Activated CD8-positive, alpha-beta memory T cell treated with anti-CD3 and anti-CD28 coated beads for 48 hours (primary cell): ENCODE measurements at places on chromosomes 4 and X.

DNA sequence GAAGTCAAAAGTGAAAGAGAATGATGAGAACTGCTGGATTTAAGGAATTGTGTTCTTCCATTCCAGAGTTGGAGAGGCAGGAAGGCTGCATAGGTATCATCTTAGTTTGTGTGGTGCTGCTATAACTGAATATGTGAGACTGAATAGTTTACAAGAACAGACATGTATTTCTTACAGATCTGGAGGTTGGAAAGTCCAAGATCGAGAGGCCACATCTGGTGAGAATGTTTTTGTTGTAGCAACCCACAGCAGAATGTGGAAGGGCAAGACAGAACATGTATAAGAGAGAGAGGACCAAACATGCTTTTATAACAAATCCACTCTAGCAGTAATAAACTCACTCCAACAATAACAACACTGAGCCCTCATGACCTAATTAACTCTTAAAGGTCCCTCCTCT, 408.6 kb downstream of the FAM47B start:
- no peak for DNase-seq

DNA sequence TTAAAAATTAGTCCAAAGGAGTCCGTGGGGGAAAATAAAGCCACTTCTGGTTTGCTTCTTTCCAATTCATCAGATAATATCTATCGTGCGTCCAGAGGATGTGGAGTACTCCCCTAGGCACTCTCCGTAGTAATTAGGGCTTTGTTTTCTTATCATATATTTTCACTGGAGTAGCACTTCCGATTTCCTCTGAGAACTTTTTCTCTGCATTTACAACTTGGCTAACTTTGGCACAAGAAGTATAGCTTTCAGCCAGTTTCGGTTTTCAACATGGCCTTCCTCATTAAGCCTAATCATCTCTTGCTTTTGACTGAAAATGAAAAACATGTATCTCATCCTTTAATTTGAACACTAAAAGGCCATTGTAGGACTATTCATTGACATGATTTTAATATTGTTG, 80.5 kb downstream of the CASP3 start:
- no peak for DNase-seq

DNA sequence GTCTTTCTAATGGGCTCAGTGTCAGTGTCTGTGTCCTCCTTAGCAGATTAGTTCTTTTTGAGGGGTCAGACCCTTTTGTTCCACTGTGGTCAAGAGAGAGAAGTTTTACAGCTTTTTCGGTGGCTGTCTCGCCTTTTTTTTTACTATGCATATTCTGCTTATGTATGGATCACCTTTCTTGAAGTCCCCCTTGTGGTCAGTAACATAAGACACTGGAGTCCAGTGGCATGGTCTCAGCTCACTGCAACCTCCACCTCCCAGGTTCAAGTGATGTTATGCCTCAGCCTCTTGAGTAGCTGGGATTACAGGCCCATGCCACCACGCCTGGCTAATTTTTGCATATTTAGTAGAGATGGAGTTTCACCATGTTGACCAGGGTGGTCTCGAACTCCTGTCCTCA, 54.0 kb upstream of the PGRMC2 start:
- DNase-seq = no peak

- no peak for DNase-seq
Measured at GRCh38 chrX:19785647-19786046, 101.8 kb downstream of the SH3KBP1 start.

DNA sequence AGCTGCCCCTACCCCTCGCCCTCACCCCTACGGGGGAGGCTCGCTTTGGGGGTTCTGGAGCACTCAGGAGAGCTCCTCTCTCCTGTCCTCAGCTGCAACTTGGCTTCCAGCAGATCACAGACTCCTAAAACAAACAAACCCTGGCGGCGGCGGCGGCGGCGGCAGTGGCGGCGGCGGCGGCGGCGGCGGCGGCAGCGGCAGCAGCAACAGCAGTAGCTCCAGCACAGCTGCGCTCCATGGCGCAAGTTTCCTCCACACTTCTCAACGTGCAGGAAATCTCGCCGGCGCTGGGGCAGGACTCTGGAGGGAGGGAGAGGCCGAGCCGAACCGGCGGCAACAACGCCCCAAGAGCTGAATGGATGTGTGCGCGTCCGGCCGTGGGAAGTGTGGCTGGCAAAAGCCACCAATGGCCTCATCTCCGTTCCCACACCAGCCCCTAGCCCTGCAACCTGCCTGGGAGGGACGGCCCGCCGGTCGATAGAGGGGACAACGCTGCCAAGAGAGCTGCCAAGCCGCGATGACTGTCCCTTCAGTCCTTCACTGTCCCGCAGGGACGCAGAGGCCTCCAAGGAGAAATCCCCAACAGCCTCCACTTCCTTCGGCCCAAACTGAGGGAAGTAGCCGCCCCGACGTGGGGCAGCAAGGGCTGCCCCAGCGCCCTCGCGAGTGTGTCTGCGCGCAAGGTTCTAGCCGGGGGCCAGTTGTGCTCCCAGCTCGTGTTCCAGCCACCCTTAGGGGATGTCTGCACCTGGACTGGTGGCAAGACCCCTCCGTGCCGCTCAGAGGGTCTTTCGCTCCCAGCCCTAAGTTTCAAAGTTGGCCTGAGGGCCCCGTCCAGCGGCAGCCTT, 775 bp downstream of the SHROOM4 start:
- DNase-seq = no peak

- no peak for DNase-seq
Measured at GRCh38 chr4:88280228-88280795, 4.0 kb downstream of the PPM1K start.

DNA sequence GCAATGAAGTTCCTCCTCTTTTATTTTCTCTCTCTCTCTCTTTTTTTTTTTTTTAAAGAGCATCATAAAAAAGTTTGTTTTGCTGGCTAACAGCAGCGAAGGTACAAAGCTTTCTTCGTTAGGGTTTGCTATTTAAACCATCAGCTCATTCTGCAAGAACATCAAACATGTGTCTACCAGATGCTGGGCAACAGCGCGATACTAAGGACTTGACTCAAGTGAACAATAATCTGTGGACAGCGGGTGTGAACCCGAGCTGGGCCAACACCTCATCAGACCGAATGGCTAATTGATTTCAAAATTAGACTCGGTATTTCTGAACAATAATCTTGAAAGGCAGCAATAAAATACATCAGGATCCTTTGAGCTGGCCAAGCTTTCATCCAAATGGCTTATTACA, 246.4 kb downstream of the FBXO8 start:
- no peak for DNase-seq

- no peak for DNase-seq
Measured at GRCh38 chr4:33323393-33323792, 2603.2 kb downstream of the PCDH7 start.

GRCh38 chr4:41448934-41449333, 89.0 kb upstream of the LIMCH1 start:
- no peak for DNase-seq

GRCh38 chr4:120209706-120210105, 143.1 kb upstream of the MAD2L1 start:
- no peak for DNase-seq

- no peak for DNase-seq
Measured at GRCh38 chrX:7159149-7159861, 11.4 kb upstream of the PUDP start.

GRCh38 chr4:10237131-10237530, 120.5 kb upstream of the WDR1 start:
- no peak for DNase-seq

- no peak for DNase-seq
Measured at GRCh38 chr4:24703298-24703697, 92.1 kb upstream of the SOD3 start.

DNA sequence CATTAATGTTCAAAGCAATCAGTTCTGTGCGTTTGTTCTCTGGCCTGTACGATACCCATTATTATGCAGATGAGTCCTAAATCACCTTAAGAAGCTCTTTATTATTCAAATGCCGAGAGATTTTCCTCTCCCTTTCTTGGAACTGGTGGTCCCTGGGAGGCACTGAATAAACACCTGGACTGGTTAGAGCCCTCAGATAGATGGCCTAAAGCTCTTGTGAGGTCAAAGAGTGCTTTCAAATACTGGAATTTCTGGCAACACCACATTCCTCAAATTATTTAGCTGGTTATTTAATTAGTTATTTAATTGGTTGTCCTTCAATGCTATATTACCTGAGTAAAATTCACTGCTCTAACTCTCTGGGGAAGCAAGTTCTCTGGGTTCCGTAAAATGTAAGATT, 3.0 kb downstream of the ARHGEF38 start:
- DNase-seq = no peak

- DNase-seq = no peak
Measured at GRCh38 chr4:113971706-113972360, 7.6 kb downstream of the ARSJ start.

GRCh38 chrX:39726771-39727170, 371.0 kb downstream of the BCOR start:
- DNase-seq = no peak

GRCh38 chrX:154804957-154805695, at the start of gene MPP1:
TSS of gene MPP1 (minus strand) at chrX:154805485. CDS start at chrX:154805373, 112 bp downstream.
- peak; percentile 42 for DNase-seq

- no peak for DNase-seq
Measured at GRCh38 chr4:171538601-171539100, 274.6 kb upstream of the GALNTL6 start.

GRCh38 chrX:127571834-127572233, 480.4 kb downstream of the ACTRT1 start:
- DNase-seq = no peak

- no peak for DNase-seq
Measured at GRCh38 chr4:80897537-80898303, 132.8 kb upstream of the BMP3 start.

- no peak for DNase-seq
Measured at GRCh38 chr4:112055100-112055499, 90.2 kb upstream of the FAM241A start.

GRCh38 chr4:69730002-69730401, 30.4 kb downstream of the SULT1B1 start:
- no peak for DNase-seq

GRCh38 chr4:63105839-63106238, 1303.4 kb downstream of the TECRL start:
- no peak for DNase-seq

DNA sequence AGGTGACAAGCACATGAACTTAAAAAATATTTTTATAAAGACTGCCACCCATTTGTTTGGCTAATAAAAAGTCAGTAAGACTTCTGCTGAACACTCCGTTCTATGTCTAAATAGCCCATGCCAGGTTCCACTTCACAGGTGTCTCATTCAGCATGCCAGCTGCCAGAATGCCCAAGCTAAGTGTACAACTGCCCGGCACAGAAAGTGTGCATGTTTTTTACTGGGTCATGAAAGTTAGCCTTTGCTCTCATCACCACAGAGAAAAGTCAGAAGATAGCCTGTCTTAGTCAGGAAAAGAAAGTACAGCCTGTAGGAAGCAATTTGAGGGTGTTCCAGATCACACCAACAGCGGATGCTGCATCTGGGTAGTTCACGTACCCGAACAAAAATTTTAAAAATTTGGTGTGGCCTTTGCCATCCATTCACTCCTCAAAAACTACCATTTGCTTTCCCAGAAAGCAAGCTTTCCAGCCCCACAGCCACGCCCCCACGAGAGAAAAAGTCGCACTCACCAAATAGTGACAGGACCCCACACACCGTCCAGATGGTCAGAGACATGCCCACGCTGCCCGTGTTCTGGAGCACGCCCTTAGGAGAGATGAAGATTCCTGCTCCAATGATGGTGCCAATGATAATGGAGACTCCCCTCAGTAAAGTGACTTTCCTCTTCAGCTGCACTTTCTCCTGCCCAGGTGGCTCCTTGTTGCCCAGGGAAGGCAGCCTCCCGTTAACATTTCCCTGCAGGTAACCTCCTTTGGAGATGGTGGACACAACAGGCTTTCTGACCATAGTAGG, 671 bp downstream of the SLC7A11 start:
- no peak for DNase-seq

DNA sequence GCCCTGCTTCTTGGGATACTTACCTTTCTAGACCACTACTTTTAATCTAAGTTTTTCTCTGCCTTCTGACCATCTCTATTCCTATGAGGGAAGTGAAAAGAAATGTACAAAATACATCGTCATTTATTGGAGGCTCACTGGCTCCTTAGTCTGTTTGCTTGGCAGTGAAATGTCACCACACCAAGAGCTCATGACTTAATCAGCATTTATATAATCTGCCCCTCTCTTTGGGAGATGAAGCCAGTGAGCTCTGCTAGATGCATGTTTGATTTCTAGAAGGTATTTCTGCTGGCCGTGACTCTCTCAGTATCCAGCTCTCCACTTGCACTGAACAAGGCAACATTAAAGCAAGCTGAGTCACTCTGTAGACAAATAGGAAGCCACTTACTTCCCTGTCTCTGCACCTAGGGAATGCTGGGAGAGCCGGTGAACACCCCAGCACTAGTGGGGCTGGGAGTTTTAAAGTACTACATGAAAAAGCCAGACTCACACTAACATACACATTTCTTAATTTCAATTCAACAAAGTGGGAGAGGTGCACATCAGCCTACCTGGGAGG, 79.1 kb downstream of the MID1IP1 start:
- no peak for DNase-seq

DNA sequence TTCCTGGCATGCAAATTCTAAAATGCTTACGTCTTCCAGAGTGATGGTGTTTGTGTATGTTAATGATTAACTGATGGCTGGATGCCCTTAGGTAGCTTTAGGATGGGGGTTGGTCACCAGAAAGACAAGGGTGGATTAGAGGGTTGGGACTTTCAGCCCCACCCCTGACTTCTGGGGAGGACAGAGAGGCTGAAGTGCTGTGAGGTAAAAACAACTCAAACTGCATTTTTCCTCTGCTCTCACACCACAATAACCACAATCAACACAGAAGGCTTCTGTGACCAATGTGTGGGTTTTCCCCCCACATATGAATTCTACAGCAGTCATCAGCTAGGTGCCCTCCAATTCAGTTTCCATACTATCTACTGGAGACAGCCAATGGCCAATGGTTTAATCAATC, 18.7 kb upstream of the DDIT4L start:
- DNase-seq = no peak

- no peak for DNase-seq
Measured at GRCh38 chr4:163495900-163496299, 1.4 kb downstream of the TMA16 start.

DNA sequence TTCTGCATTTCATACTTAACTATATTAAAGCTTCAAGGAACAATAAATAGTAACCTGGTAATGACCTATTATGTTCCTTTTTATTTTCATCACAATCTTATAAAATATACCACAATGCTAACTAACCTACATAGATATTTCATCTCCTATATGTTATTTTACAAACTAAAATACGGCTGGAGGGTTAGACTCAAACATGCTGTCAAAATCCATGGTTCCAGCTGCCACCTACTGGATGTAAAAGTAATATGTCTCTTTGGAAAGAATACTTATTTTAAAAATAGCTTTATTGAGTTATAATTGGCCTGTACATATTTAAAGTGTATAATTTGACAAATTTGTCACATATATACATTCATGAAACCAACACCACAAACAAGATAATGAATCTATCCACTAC, 15.0 kb downstream of the RGN start:
- DNase-seq = no peak

GRCh38 chr4:169976951-169977350, 49.2 kb downstream of the MFAP3L start:
- no peak for DNase-seq

GRCh38 chr4:29541757-29542156, 1178.4 kb upstream of the PCDH7 start:
- no peak for DNase-seq

GRCh38 chr4:27016551-27016950, 155.9 kb downstream of the STIM2 start:
- no peak for DNase-seq

- DNase-seq = no peak
Measured at GRCh38 chr4:172048666-172049065, 235.5 kb downstream of the GALNTL6 start.
